COLO829 (cell line): ENCODE measurements at places on chromosomes 13 and 19.
A peak's percentile ranks its signal among the peaks of the same experiment; 100 is the strongest.

- no peak for DNase-seq
These were observed 113.2 kb downstream of the KCNRG start for GRCh38 chr13:50128428-50128931.

DNA sequence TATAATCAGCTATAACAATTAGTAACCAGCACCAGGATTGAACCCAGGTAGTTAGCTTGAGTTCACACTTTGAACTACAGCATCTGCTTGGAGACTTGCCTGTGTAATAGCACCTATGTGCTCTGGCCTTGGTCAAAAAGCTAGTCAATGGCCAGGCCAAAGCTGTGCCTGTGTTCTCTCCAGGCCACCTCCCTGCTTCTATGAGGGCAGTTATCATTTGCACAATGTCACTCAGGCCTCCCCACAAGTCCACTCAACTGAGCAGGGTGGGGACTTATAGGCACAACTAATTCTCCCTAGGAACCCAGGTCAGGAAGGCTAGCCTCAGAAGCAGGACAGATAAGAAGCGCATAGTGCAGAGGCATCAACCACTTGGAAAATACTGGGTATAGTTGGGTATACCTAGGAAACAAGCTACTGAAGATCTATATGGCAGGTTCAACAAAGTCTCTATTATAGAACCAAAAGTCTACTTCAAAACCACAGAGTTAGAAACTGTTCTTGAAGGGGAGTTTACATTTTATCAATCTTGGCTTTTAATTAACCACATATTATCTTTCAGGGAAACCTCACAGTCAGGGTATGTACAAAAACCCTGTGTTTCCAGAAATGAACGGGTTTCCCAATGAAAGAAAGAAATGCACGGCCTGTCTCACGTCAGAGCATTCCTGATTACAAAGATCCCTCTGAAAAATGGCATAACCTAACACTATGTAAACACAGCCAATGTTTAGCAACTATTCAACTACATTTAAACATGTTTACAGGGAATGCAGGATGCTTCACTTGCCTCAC is 140.9 kb downstream of the ABCC4 start:
- DNase-seq: peak; percentile 71

DNA sequence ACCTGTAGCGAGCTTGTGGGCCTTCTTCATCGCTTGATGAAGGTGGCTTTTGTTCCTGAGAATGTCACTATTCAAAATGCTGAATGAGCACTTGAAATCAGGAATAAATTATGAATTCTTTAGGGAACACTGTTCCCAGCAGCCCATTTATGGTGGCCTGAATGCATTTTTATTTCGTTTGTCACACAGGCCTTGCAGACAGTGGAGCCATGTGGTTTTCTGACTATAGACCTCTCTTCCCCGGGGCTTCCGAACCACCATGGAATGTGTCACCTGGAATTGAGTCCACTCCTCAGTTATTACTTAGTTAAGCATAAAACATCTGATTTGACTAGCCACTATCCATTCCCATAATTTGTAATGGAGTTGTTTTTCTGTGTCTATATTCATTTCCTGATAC is 396.9 kb downstream of the IRS2 start:
- no peak for DNase-seq

- no peak for DNase-seq
These were observed 508.0 kb downstream of the FGF9 start for GRCh38 chr13:22178878-22179277.

GRCh38 chr19:55050749-55051532 is 12.0 kb downstream of the RDH13 start:
- no peak for DNase-seq

DNA sequence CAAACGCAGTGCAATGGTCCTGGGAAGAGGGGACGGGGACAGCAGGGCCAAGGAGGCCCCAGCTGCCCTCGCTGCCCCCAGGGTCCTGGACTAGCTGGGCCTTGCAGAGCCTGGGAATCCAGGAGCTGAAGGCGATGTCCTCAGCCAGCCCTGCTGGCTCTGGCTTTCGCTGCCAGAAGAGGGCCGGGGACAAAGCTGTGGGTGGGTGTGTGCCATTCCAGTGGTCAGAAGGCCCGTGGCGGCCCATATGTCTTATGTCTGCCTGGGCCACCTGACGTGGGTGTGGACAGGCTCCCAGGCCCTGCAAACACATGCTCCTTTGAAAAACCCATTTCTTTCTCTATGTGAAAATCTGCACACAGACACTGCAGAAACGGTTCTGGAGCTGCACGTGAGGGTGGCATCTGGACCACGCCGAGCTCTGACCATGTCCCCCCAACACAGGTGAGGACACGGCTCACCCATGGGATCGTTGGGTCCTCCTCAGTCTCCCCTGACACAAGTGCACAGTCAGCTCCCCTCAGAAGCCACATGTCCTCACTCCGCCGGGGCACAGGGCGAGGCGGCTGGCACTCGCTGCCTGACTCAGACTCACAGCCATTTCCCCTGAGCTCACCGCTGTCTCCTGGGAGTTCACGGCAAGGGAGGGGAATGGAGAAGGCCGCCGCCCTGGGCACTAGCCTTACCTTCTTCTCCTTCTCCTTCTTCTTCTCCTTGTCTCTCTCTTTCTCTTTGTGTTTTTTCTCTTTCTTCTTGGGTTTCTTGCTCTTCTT is 16.9 kb downstream of the IZUMO4 start:
- DNase-seq: no peak

- DNase-seq: no peak
These were observed 75.4 kb downstream of the PTPRS start for GRCh38 chr19:5265260-5265659.

- no peak for DNase-seq
These were observed 38.7 kb upstream of the POMP start for GRCh38 chr13:28620011-28620830.

- no peak for DNase-seq
These were observed 32.7 kb downstream of the NALCN start for GRCh38 chr13:101383595-101383994.

DNA sequence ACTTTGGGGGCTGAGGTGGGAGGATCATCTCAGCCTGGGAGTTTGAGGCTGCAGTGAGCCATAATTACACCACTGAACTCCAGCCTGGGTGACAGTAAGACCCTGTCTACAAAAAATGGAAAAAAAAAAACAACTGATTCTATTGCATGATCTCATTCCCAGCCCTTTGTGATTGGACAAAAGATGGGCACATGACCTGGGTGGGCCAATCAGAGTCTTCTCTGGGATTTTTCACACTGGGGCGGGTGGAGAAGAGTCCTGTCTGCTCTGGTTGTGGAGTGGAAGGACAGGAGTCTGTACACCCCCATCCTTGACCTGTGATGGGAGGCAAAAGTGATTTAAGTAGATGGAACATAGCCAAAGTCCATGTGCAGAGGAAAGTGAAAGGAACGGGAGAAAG is 170.5 kb downstream of the UQCRFS1 start:
- no peak for DNase-seq

DNA sequence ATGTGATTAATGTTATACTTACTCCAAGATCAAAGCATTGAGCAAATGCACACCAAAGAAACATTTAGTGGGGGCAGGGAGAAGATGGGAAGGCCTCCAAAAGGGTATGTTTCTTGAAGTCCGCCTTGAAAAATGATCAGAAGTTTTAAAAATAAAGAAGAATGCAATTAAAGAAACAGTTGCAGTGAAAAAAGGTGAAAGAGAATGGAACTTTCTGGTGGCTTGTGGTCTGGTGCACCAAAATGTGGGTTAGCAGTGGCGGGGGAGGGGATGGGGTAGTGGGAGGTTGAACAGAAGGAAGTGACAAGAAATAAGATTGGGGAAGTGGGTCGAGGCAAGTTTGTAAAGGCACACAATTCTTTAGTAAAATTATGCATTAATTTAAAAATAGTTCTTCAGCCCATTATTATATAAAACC is 2.5 kb downstream of the LCP1 start:
- no peak for DNase-seq

DNA sequence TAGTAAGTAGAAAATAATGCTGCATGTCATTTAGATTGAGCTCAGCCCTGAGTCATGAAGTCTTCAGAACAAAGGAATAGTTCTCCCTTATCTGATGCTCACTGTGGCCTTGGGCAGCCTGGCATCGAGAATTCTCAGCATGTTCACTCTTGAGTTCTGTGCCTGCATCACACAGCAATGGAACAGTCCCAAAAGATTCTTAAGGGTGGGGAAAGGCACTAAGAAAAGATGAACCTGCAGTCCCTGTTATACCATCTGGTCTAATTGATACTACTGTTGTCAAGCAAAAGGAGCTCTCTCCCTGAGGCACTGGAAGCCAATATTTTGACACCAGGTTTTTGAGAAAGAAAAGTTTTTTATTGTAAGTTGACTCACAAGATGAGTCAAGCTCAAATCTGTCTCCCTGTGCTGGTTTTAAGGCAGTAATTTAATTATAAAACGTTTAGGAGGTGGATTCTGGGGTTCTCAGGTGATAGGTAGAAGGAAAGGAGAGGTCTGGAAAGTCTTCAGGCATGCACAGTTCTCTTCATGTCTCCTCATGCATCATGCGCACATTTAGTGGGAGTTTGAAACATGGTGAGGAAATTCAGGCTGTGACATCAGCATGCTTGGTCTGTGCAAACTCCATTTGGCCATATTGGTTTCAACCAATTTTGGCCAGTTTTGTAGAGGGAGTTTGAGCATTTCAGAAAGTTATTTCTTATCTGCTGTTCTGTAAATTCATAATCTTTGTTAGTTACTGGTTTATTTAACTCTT is 38.1 kb upstream of the ZNF766 start:
- DNase-seq: peak; percentile 14

- peak; percentile 89 for DNase-seq
These were observed 4.2 kb upstream of the RPL18A start for GRCh38 chr19:17855280-17856152.

GRCh38 chr19:13844130-13844631 is 32.8 kb upstream of the NANOS3 start:
- DNase-seq: no peak
